ENCODE measurements at places on chromosomes 12 and 14.

GRCh38 chr12:48070033-48070432, 35.8 kb downstream of the SENP1 start:
- no peak for DNase-seq

- DNase-seq = no peak
Observed at GRCh38 chr12:30045171-30045570, 261.4 kb upstream of the TMTC1 start.

DNA sequence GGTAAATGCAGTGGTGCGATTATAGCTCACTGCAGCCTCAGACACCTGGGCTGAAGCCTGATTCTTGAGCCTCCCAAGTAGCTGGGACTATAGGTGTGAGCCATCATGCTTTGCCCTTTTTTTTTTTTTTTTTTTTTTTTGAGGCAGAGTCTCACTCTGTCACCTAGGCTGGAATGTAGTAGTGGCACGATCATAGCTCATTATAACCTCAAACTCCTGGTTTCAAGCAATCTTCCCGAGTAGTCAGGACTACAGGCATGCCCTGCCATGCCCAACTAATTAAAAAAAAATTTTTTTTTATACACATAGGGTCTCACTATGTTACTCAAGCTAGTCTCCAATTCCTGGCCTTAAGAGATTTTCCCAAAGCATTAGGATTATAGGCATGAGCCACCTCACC, 6.9 kb downstream of the ATP2A2 start:
- DNase-seq = no peak

DNA sequence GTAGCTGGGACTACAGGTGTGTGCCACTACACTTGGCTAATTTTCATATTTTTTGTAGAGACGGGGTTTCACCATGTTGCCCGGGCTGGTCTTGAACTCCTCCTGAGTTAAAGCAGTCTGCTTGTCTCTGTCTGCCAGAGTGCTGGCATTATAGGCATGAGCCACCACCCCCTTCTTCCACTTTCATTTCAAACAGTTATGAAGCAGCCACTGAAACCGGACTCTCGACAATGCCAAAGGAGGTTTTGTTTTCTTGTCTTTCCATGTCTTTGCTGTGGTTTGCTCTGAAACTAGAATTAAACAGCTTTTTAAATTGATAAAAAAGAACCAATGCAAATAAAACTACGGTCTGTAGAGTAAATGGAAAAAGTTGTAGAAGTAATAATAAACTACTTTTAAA, 30.4 kb downstream of the RAP1B start:
- DNase-seq = no peak

DNA sequence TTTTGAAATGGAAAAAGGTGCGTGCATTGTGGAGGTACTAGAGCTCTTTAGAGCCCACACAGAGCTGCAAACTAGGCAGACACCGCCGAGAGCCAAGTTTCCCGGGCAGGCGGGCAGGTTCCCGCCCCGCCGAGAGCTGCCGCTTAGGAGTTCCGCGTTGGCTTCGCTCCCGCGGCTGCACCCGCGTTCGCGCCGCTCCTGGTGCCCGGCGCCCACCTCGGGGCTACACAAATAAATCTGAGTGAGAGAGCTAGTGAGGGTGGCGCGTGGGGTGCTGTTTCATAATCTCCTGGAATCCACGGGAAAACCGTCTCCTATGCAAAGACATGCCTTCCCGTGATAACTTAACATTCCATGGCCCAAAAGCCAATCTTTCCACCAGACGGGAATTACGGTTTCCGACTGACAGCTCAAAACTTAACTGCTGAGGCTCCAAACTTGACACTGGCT, 645 bp downstream of the KITLG start:
- DNase-seq = peak; percentile 14

DNA sequence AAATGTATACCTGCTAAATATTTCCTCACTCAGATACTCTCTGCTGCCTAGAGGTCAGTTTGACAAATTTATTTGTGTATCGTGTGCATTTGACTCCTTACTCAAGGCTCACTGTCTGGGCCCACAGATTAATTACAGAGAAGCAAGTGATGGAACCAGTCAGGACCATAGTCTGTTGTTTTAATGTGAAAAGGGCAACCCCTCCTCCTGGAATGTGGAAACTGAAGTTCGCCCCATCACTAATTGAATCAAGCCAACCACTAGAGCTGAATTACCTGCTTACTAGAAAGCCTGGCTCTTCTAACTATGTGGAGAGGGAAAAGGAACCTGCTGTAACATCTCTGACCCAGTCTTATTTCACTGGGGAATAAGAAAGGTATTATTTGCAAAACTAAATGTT, 199.9 kb upstream of the KRR1 start:
- DNase-seq = no peak

DNA sequence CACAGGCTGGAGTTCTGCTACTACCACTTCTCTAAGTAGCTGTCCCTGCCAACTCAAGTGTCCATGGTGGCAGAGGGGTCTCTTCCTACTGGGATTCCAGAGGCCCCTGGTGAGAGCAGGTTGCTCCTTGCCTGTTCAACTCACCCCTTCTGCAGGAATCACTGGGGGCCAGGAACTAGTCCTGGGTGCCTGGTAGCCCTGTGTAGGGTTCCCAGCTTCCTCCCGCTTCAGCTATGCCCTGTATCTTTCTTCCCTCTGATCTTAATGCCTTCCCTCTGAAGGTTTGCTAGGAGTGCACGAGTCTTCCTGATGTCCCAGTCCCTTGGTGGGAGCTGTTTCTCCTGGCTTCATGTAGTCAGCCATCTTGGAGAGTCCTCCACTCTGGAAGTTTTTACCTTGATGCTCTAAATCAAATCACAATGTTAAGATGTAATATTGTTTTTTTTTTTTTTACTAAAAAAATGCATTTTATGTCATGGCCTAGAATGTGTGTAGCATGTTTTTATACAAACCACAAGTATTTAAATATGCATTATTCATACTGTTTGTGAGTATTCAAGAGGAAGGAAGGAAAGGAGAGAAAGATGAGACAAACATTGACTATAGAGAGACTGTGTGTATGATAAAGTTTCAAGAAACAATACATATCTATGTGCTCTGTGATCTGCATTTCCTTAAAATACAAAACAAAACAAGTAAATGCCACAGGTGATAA, 54.7 kb downstream of the FRS2 start:
- no peak for DNase-seq

DNA sequence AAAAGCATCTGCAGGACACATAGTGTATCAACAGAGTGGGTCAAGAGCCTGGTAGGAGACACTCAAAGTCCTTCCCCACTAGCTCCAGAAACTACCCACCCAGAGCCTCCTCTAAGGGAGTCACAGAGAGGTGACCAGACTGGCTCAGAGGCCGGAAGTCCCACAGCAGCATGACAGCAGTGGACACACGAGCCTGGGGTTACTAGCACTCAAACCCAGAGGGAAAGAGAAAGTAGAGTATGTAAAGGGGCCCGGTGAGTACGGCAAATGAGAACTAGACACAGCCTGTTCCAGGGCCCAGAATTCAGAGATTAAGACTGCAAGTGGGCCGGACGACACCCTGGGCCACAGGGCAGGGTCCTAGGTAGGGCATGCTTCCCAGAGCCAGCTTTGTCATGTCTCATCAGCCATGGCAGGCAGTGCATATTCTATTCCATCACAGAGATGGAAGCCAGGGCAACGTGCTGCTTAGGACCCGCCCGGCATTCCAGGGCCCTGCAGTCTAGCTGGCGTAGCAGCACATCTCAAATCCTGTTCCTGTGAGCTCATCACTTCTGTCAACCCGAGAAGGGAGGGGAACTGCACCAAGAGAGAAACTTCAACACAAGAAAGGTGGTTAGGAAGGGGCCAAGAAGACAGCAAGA, 4.2 kb downstream of the IFFO1 start:
- DNase-seq = no peak

DNA sequence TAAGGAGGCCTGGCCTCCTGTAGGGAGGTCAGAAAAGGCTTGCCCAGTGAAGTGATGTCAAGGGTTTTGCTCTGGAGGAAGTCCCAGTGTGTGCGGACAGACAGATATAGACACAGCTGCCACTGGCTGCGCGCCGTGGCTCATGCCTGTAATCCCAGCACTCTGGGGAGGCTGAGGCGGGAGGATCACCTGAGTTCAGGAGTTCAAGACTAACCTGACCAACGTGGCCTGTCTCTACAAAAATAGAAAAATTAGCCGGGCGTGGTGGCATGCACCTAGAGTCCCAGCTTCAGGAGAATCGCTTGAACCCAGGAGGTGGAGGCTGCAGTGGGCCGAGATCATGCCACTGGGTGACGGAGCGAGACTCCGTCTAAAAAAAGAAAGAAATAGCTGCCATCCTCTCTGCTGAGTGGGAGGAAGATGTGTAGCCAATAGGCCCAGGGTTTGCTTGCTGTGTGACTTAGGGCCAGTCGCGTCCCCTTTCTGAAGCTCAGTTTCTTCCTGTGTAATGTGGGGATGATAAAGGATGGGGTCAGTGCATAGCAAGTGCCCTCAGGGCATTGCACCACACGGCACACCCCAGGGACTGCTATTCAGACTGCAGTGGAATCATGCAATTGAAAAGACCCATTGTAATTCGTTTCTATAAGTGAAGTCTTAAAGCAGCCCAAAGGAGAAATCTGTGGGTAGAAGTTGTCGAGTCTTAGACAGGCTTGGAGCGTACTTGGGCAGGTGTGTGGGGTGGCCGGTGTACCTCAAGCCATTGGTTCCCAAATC, 18.7 kb upstream of the MLEC start:
- DNase-seq = no peak

DNA sequence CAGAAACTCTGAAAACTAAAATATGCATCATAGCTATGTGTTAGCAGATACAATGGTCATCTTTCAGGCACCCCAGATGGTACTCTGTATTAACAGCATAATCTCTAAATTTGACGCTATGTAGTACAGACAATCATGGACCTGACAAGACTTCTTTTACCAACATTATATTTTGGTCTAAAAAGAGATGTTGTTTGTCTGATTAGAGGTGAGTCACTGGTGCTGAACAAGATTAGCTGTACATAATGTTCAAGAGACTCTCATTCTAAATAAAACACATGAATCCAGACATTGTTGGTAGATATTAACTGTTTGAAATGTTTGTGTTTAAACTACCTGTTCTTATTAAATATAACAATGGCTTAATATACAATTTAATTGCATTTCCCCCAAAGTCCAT, 146.4 kb upstream of the LMNTD1 start:
- no peak for DNase-seq

DNA sequence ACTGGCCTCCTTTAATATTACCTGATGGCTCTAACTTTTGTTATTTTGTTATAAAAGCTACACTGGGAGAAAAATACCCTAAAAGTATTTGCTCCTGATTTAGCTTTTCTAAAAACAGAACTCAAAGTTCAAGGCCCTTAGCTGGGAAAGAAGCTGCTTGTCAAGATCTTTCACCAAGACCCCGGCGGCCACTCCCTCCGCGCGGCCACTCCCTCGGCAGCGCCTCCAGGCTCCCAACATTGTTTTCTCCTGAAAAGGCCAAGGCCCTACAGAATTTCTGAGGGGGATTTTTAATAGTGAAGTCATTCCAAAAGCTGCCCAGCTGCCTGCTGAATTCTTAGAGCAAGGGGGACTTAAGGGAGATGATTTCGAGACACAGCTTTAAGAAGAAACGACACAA, 96.4 kb downstream of the NTN4 start:
- DNase-seq = no peak

- DNase-seq = no peak
Observed at GRCh38 chr12:57227315-57228115, 2.0 kb upstream of the SHMT2 start.

DNA sequence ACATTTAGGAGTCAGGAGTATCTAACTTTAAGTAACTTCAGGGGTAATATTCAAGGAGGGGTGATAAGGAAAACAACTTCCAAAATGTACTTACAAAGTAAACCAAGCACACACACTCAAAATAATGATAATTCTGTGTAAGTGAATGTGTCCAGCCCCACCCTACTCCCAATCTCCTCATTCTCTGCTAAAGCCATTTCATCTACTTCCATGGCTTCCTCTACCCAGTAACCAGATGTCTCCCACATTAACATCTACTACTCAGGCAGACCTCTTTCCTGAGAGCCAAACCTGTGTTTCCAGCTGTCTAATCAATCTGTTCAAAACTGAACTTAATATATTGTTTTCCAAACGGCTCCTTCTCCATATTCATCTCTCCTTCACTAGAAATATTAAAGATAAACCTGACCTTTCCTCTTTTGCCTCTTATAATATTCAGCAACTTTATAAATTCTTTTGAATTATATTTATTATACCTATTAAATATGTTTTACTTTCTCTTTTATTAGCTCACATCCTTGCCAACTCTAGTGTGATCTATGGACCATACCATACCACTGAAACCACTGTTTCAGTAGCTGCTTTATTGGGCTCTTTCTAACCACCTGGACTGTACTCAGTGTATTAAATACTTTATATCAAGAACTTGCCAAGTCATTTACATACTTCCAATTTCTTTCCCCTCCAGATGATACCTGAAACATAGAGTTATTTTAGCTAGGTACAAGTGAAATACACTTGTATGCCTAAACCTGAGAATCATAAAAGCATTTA, 170.7 kb downstream of the PPFIA2 start:
- no peak for DNase-seq

GRCh38 chr14:105945896-105946295, 419.5 kb downstream of the TMEM121 start:
- no peak for DNase-seq

DNA sequence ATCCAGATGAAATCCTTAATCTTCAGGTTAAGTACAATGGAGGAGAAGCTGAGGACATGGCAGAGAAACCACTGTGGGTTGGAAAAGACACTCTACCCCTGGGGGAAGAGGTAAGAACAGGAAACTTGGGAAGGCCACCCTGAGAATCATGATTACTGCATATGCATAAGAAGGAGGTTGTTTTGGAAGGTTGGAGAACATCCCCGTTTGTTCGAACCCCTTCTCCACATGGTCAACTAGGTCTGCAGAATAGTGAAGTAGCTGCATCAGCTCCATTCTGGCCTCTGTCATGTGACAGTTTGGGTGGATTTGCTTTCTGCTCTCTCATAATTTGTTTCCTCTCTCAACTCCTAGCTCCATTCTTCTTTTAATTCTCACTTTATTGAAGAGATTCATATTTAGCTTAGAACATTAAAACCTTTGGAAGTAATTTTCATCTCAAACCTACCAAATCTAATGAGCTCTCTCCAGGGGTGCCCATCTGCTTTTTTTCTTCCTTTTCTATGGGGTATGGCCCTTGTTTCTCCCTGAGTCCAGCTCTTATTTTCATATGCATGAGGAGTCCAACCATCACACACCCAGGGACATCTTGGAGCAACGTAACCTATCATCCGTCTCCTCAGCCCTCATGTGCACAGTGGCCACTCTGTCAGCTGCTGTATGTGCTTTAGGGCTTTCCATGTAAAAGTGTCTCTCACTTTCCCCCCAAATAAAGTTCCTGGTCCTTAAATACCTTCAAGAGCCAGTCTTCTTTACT, 820.3 kb downstream of the TMEM121 start:
- DNase-seq = no peak

GRCh38 chr12:89486264-89486663, 38.3 kb downstream of the GALNT4 start:
- no peak for DNase-seq

GRCh38 chr12:119102714-119103113, 76.0 kb upstream of the HSPB8 start:
- no peak for DNase-seq

- peak; percentile 20 for DNase-seq
Observed at GRCh38 chr14:69005432-69006148, 26.5 kb upstream of the ACTN1 start.

- peak; percentile 81 for DNase-seq
Observed at GRCh38 chr12:62256408-62257096, 3.7 kb upstream of the USP15 start.

GRCh38 chr14:70641548-70642302, at the start of gene TTC9:
Gene TTC9 (plus strand): TSS chr14:70641916. CDS start chr14:70642130, 214 bp downstream.
- no peak for DNase-seq

- no peak for DNase-seq
Observed at GRCh38 chr12:124406043-124406442, 111.2 kb downstream of the RFLNA start.

Data from inflammatory macrophage treated with lipopolysaccharide for 1 hour (primary cell).